ENCODE measurements at places on chromosomes 12 and 14.
A peak's percentile ranks its signal among the peaks of the same experiment; 100 is the strongest.

DNA sequence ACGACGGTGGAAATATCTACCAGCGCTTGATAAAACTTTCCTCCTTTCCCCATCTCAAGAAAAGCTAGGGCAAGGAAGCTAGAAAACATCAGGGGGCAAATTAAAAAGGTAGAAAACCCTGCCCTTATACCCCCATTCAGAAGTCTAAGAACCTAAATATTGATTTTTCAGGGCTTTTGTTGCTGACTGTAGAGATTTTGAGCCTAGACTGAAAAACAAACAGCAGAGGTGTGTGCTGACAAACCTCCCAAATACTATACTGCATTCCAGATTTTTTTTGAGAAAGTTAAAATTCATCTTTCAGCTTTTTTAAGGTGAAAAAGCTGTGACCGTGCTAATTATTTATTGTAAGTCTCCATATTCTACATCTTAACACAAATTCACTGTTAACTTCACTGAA, 478.3 kb upstream of the SOX5 start:
- no peak for DNase-seq

DNA sequence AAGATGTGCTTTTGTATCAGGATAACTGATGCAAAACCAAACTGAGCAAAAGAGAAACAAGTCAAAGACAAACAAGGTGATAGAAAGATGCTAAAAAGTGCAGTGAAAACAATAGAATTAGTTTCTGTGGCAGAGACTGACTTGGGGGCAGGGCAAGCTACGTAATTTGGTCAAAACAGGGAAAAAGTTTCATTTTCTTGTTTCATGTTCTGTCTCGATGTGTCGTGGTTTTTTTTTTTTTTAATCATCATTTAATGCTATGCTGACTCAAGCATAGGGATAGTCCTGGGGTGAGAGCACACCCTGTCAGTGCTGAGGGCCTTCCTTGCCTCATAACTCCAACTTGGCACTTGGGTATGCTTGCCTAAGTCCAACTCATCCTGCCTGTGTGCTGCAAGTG, 144.1 kb upstream of the PTPRQ start:
- no peak for DNase-seq

GRCh38 chr14:80615831-80616230, 325.7 kb downstream of the CEP128 start:
- no peak for DNase-seq

GRCh38 chr12:6962285-6963015, 8.0 kb downstream of the PHB2 start:
- no peak for DNase-seq

- peak; percentile 49 for DNase-seq
These were observed 31.2 kb upstream of the USP44 start for GRCh38 chr12:95582230-95583058.

GRCh38 chr14:64324895-64325294, 30.7 kb upstream of the ESR2 start:
- DNase-seq = no peak
